ENCODE measurements at places on chromosomes 12 and 14.

DNA sequence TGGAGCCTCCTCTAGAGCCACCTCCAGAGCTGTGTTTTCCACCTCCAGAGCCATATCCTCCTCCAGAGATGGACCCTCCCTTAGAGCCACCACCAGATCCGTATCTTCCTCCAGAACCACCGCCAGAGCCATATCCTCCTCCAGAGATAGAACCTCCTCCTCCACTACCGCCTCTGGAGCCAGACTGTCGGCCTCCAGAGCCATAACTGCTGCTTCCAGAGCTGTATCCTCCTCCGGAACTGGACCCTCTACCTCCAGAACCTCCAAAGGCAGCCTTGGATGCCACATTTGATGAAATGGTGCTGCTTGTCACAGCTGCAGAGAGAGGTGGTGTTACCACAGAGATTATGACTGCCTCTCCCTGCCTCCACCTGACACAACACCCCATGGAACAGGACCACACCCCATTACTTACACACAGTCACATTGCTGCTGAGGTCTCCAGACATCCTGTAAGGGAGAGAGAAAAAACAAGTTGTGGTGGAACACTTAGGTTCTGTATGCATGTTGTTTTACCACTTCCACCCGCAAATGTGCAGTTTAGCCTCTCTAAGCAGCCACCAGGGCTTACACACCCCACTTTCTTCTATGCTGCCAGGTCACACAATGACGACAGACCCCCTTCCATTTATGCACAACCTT is 6.8 kb downstream of the KRT2 start:
- DNase-seq, result no peak

GRCh38 chr12:50043854-50044253 is 13.5 kb upstream of the ASIC1 start:
- no peak for DNase-seq

GRCh38 chr12:56941299-56942017 is 7.2 kb upstream of the SDR9C7 start:
- DNase-seq, result peak; percentile 82

- no peak for DNase-seq
These were observed 57.0 kb downstream of the GCH1 start for GRCh38 chr14:54845641-54846040.

GRCh38 chr12:107990325-107990724 is 138.8 kb upstream of the WSCD2 start:
- DNase-seq, result peak; percentile 4

GRCh38 chr14:103607822-103608221 is 21.2 kb upstream of the KLC1 start:
- no peak for DNase-seq

DNA sequence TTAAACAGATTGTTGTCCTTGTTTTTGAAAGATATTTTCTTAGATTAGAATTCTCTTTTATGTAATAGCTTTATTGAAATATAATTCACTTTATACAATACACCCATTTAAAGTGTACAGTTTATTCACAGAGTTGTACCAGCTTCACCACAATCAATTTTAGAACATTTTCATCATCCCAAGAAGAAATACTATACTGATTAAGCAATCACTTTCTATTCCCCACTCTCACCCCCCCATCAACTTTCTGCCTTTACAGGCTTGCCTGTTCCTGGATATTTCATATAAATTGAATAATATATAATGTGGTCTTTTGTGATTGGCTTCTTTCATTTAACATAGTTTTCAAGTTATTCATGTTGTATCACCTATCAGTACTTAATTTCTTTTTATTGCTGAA is 44.4 kb downstream of the ARHGAP5 start:
- DNase-seq, result no peak

DNA sequence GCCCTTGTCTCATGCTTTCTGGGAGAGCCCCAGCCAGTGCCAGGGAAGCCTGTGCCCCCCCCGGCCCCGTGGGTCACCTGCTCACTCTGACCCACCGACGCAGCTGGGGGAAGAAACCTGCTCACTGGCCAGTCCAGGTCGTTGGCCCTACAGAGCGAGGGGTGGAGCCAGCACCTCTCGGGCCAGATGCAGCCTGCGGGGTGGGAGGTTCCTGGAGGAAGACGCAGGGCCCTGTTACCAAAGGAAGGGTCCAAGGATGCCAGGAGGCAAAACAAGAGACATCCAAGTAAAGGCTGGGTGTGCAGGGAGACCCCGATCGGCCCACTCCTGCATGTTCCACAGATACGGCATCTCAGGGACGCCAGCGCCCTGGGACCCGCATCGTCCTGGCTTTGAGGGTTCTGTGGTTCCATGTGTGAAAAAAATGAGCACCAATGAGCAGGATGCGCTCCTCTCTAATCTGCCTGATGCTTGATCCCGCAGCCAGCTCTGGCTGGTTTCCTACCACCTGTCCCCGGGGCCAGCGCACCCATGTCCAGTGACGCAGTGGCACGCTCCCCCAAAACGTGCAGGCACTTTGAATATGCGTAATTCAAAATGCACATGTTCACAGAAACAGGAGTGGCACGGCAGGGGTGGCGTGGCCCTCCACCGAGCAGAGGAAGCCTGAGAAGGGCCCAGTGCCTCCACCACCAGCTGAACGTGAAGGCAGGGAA is 66.0 kb upstream of the GALNT9 start:
- DNase-seq, result no peak

GRCh38 chr14:99773521-99774497 is 19.4 kb upstream of the EML1 start:
- DNase-seq, result no peak

DNA sequence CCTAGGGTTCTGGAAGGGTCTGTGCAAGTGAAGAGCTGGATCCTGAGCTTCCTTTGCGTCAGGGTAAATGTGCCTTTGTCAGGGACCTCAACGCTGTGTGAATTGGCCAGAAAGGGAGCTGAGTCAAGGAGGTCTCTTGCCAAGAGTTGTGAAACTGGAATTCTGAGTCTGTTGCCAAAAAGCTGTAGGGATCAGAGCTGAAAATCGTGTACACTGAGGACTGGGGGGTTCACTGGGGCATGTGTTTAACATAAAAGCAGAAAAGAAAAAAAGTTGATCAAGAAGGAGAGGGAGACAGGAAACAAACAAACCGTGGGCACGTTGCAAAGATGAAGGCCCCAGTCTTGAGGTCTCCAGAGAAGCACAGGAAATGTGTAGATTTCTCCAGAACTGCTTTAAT is 1081.5 kb downstream of the VRK1 start:
- DNase-seq, result no peak

DNA sequence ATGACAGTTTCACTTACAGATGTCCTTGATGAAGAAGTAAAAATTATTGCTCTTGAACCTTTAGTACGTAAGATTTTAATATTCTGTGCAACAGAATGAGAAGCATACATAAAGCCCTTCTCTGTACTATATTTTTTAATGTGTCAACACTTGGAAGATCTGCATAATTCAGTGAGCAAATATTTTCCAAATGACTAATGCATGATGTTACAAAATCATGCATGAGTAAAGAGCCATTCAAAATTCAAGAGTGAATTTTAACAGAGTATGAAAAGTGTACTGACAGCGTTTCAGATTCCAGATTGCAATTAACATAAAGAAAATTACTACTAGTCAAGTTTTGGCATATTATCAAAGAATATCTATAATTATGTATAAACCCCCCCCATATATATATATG is 101.4 kb upstream of the BBS10 start:
- peak; percentile 7 for DNase-seq

DNA sequence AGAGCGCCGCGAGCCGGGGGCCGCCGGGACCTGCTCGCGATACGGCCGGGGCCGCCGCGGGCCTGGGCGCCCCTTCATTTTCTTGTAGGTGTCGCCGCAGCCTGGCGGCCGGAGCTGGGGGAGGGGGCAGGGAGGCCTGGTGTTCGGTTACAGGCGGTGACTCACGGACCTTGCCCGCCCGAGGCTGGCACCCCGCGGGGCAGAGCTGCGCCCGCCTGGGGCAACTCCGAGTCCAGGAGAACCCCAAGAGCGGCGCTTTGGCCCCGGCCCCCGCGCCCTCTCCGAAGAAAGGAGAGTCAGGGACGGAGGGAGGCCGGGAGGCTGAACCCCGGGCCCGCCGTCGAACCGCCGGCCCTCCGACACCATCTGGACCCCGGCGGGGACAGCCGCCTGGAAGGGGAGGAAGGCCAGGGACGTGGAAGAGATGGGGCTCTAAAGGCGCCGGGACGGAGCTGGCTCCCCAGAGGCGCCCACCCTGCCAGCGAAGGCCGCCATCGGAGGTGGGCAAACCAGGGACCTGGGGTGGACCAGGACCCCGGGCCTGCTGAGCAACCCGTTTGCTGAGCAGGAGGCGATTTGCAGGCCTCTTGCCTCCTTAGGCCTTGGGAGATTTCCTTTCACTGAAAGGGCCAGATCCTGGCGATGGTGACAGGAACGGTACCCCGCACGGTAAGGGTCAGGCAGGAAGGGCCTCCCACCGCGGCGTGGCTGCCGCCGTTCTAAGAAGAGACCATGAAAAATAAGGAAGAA is 843 bp upstream of the NUAK1 start:
- DNase-seq, result no peak

- no peak for DNase-seq
These were observed 300.4 kb downstream of the SNAPC1 start for GRCh38 chr14:62062645-62063044.

- DNase-seq, result no peak
These were observed 38.4 kb upstream of the BCL2L14 start for GRCh38 chr12:12032260-12032791.

DNA sequence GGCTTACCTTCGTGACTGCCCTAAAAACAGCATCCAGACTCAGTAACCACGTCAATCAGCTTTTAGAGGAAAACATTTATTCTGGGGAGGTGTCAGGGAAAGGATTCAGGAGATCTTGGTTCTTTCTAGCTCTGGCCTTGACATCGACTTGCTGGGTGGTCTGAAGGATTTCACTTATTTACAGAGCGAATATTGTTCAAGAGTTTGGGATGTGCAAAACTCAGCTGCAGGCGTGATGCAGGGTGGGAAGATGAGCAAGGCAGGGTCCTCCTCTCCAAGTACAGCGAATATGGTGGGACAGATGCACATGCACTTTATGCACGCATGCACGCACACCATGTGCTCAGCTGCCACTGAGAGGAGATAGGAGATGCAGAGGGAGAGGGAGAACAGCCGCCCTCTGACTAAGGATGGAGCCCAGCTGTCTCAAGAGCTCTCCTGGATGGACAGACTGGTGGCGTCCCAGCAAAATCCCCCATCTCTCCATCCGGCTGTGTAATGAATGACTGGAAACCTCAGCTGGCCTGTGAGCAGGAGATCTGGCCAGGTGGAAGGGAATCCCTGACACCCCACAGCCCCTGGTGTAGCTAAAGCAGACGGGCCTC is 24.4 kb upstream of the BDKRB1 start:
- no peak for DNase-seq

GRCh38 chr12:2248901-2249381 is 196.2 kb downstream of the CACNA1C start:
- no peak for DNase-seq

DNA sequence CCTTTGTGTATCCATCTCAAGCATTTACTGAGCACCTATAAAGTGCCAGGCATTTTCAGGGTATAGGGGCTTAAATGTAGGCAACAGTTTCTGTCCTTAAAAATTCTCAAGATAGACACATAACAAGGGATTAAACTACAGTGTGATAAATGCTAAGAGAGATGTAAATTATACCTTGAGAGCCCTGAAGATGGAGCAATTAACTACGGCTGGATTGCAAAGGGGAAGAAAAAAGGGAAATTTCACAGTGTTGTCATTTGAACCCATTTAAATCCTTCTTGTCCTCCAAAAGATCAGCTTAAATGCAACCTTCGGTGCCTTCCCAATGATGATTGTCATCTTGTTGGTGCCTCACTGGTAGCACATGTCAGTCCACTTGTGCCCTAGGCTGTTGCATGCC is 11.5 kb upstream of the IL26 start:
- DNase-seq, result peak; percentile 35

DNA sequence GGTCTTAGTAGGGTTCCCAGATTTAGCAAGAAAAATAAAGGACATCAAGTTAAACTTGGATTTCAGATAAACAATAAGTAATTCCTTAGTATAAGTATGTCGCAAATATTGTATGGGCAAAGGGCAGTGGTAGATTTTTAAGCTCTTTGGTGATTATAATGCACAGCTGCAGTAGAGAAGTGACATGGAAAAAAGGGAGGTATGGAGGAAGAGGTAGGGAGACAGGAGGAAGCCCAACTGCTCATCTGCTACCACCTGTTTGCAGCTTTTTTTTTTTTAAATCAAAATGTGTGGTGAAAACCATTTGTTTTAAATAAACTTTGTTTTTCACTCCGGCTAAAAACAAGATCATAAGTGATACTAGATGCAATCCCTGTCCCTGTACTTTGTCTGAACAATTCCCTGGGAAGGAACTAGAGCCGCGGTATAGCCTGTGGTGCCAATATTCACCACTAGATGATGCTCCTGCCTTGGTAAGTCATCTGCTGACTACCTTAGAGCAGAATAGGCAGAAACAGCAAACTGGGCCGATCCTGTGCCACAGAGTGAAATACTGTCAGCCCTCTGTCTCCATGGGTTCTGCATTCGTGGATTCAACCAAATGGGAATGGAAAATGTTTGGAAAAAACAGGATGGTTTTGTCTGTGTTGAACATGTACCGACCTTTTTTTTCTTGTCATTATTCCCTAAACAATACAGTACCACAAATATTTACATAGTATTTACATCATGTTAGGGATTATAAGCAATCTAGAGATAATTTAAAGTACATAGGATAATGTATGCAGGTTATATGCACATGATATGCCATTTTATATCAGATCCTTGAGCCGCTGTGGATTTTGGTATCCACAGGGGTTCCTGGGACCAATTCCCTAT is 62.4 kb upstream of the PLBD1 start:
- DNase-seq, result peak; percentile 81

GRCh38 chr14:90905531-90905930 is 89.3 kb upstream of the TTC7B start:
- DNase-seq, result no peak

GRCh38 chr12:80199931-80200330 is 100.6 kb downstream of the OTOGL start:
- no peak for DNase-seq

- DNase-seq, result no peak
These were observed 215.4 kb upstream of the RTL1 start for GRCh38 chr14:101118746-101119591.

DNA sequence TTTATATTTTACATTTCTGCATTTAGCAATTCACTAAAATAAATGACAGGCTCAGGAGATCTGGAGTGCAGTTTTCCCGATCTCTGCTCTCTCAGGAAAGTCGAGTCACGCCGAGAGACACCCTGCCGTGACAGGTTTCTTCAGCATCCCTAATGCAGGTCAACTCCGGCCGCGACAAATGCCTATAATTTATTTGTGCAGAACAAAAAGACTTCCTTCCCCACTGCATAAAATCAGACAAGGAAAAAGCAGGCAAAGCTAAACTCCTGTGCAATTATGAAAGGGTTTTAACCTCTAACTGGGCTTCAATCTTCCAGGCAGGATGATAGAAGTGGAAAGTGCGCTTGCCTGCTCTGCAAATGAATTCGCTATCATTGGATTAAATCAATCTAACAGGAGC is 28.1 kb downstream of the SPRING1 start:
- DNase-seq, result no peak
